Stimulated activated CD4-positive, alpha-beta T cell treated with anti-CD3 and anti-CD28 coated beads, Interleukin-15, amount 100 ng/mL, for 24 hours (primary cell): ENCODE measurements at places on chromosomes 16 and 17.

GRCh38 chr17:29089601-29090044 lies 46.7 kb downstream of the PIPOX start:
- no peak for DNase-seq

DNA sequence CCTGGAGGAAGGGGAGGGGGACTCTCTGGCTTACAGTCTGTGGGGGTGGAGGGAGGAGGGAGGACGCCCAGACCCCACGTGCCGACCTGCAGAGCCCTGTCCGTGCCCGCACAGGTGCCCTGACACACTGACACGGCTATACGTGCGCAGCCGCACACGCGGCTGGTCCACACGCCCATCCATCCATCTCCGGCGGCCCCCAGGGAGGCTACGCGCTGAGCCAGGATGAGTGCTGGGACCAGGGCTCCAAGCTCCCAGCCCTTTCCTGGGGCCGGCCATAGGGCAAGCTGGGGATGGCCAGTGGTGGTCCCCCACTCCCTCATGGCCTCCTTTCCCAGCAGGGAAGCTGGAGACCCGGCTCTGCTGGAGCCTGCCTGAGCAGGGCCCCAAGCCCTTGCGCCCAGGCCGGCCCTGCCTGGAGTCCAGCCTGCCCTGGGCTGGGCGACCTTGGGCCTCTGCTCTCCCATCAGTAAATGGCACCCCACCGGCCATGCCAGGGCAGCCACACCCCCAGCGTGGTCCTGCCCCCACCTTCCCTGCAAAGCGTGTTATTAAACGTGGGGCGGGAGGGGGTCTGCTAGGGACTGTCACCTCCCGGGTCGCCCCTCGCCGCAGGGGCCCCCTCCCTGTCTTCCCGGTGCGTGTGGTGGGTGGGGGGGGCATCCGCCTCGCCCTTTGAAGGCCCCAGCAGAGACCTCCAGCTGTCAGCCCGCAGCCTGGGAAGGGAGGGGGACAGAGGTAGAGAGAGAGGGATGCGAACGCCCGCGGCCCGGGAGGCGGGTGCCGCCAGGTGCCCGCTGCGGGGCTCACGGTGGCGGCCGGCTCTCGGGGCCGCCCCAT lies 863 bp downstream of the CASKIN1 start:
- no peak for DNase-seq

DNA sequence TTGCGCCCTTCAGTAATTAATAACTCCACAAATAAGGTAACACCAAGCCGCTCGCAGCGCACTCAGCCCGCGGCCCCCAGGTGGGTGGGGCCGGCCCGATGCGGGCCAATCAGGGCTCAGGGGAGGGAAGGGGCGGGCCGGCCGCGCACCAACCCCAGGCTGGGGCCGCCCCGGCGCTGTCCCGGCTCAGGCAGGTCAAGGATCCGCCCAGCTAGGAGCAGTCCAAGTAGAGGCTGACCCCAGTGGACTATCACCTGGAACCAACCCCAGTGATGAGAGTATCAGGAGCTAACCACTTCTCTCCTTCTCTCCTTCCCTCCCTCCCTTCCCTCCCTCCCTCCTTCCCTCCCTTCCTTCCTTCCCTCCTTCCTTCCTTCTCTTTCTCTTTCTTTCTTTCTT lies 110.8 kb downstream of the C16orf78 start:
- peak; percentile 42 for DNase-seq

DNA sequence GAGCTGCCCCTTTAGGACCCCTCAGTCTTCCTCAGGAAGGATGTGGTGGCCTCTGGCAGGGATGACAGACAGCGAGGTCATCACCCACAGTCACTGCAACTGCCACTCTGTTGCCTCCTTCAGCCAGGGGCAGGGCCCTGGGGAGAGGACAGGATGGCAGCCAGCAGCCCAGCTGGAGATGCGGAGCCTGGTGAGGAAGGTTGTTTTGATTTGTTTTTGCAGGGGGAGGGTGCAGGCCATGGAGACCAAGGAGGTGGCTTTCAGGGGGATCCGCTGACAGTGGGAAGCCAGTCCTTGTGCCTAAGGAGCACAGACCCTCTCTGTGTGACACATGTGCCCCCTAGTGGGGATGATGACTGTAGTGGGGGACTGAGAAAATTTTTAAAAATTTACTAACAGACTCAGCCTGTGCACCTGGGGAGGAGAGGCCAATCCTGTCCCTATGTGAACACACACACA lies 7.4 kb downstream of the PRCD start:
- DNase-seq, result peak; percentile 65

DNA sequence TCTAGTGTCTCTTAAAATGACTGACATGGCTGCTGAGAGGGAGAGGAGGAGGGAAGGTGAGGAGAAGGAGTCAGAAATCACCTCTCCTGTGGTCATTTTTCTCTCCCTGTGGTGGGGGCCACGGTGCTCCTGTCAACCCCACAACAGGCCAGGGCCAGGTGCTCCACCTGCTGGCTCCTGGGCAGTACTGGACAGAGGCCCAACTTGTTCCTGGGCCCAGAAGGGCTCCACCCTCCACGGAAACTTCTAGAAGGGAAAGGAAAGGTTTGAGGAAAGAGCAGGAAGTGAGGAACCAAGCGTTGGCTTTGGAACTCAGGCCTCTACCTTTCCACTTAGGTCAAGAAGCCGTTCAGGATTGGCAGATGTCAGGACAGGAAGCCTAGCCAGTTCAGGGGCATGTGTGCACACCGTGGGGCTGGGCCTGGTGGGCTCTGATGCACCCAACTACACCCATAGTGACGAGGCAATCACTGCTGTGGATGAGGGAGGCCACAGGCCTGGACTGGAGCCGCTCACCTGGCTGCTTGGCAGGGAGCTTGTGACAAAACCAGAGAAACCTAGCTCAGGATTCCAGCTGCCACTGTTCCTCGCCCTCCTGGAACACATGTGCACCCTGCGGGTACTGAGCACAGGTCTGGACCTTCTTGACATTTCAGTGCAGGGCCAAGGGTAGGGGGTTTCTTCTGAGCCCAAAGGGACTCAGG lies 36.1 kb downstream of the WNT3 start:
- peak; percentile 30 for DNase-seq

DNA sequence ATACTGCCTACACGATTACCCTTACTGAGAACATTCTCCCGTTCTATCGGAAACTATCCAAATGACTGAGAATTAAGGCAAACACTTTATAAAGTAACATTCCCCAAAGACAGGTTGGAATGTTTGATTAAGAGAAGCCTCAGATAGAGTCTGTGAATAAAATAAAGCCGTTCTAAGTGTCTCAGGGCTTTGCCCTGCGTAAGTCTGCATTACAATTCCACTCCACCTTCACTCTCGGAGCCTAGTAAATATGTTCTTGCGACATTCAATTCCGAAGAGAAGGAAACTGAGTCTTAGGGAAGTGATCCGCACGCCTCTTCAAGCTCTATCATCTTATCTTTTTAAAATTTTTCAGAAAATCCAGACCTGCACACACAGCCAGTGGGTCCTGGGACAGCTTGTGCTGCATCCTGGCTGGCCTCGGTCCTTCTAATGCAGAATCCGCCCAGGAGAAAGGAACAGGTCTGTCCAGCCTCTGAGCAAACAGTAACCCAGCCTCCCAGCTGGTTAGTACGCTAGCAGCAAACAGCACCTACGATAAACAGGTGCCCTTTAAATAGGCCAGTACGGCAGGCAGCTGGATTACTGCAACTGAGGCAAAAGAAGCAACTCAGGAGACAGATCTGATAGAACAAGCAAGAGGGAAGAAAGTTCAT lies 254.1 kb upstream of the IRX3 start:
- no peak for DNase-seq

DNA sequence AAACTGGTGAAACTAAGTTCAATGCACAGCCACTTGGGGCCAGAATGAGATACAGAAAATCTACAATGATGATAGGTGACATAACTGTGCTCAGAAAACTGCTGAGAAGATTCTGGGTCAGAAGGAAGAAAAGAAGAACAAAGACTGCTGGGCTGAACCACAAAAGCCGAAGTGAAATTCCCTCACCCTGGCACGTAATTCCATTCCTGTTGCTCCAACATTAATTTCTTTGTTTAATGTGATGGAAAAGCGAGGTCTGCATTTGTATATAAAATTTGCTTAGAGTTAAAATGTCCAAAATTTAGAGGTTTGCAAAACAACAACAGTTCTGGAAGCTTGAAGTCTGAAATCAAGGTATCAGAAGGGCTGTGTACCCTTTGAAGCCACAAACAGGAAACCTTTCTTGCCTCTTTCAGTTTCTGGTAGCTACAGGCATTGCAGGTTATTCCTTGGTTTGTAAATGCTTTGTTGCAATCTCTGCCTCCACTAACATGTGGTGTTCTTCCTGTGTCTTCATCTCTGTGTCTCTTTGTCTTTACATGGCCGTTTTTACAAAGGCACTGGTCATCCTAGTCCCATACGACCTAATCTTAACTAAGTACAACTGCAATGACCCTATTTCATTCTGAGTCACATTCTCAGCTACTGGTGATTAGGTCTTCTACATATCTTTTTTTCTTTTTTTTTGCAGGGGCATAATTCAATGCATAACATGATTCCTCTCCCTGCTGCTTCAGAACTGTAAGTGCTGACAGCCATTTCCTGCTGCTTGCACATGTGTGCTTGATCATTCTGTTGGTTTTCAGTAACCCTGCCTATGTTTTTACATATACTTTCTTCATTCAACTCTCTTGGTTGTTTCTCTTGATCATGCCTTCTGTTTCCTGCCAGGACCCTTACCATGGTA lies 603.0 kb upstream of the CDH8 start:
- DNase-seq, result no peak

GRCh38 chr17:19539040-19539399 lies 5.4 kb downstream of the SLC47A1 start:
- no peak for DNase-seq

DNA sequence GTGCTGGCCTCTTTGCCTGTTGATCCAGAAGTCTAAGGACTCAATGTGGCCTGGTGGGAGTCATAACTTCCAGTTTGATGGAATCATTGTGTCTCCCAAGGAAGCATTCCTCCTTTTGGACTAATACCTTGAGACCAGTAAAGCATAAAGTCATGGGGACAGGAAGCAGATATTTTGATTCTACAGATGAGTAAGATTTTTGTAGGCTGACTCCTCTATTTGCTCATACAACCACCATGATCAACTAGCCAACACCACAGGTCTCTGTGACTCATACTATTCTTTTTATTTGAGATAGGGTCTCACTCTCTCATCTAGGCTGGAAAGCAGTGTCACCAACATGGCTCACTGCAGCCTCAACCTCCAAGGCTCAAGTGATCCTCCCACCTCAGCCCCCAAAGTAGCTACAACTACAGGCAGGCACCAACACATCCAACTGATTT lies 6.2 kb downstream of the MT2A start:
- peak; percentile 58 for DNase-seq

GRCh38 chr17:73323409-73324159 lies 11.8 kb upstream of the CDC42EP4 start:
- no peak for DNase-seq

GRCh38 chr16:28880589-28880915 lies 2.3 kb downstream of the ATP2A1 start:
- no peak for DNase-seq

GRCh38 chr17:50917418-50917743 lies 51.2 kb upstream of the TOB1 start:
- no peak for DNase-seq

DNA sequence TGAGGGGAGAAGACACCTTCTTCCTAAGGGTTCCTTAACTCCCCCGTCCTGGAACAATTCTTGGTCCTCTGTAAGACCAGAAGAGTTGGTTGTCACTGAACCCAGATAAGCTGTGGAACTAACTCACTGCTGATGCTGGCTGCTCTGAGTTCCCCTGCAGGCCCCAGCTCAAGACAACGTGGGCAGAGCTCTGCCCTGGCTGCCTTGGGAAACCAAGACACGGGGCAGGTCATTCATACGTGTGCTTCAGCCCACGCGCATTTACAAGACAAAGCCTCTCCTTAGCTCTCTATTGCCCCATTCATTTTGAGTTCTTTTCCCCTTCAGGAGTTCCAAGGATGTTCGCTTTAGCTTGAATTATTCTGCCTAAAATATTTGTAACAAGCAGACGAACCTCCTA lies 3.4 kb upstream of the NAT9 start:
- DNase-seq, result no peak

DNA sequence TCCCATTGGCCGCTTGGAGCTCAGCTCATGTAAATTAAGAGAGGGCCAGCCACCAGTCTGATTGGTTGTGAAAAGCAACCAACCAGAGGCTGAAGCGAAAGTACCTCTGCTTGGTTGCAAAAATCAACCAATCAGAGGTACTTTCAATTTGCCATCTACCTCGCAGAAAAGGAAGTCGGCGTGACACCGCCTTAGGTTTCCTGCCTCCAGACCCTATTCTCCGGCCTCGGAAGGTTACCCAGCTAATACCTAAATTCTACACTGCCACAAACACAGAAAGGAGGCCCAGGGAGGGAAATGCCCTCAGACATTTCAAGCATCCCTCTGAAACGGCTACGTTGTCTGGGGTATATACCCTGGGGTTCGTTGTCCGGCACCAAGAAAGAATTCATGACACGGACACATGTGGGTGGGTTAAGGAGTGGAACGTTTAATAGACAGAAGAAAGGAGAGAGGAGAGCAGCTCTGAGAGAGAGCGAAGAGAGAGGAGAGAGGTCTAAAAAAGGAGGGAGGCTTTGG lies 481.3 kb downstream of the TMEM114 start:
- no peak for DNase-seq

DNA sequence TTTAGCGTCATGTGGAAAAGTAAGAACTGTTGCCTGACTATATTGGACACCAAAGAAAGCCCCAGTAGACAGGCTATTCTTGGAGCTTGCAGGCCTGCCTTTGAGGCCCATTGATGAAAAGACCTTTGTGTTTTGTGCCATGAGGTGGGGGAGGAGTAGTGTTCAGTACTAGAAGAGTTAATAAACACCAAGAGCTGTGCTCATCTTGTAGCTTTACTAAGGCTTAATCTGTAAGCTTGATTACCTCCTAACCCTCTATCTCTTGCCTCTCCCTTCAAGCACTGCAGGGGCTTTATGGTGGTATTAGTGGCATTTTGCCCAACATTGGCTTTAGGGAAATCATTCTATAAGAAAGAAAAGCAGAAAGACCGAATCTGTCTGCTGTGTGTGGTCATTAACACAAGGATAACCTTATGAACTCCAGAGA lies 220.2 kb upstream of the TBX2 start:
- DNase-seq, result no peak

DNA sequence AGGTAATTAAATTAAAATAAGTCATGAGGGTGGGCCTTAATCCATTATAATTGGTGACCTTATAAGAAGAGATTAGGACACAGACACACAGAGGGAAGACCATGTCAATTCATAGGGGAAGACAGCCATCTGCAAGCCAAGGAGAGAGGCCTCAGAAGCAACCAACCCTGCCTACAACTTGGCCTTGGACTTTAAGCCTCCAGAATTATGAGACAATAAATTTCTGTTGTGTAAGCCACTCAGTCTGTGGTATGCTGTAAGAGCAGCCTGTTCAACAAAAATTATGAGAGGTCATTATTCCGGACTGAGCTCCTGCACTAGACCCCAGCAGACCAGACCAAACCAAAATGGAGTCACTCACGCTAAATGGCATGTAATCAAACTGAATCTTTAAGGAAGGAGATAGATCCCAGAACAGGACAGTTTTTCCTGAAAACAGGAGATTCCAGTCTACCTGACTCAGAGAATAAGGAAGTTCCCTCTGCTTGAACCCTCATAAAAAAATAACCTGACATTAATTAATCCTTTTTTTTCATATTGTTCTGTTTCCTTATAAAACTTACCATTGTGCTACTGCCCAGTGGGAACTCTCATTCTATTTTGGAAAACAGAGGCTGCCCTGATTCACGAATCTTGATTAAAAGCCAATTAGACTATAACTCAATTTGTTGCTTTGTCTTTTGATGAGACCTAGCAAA lies 74.3 kb downstream of the DNAH3 start:
- DNase-seq, result no peak

GRCh38 chr17:8119581-8120519 lies 1.5 kb upstream of the ALOXE3 start:
- DNase-seq, result peak; percentile 93
